Activated naive CD8-positive, alpha-beta T cell treated with anti-CD3 and anti-CD28 coated beads for 36 hours (primary cell): ENCODE measurements at places on chromosomes 3 and 15. TPM values are rescaled to one million over a fixed set of nuclear protein-coding genes. Genes with fewer than 3 reads are reported as not detected.

The LMOD3 gene
- total RNA-seq, result not detected

The LRRN1 gene
- total RNA-seq, result 3.3 TPM

The HCLS1 gene
- total RNA-seq, result 193 TPM

The PTPN23 gene
- total RNA-seq, result 25.9 TPM

The TMEM212 gene
- not detected for total RNA-seq

The SLC25A26 gene
- 24.4 TPM for total RNA-seq

The CATSPER2 gene
- 1.7 TPM for total RNA-seq

The CASR gene
- not detected for total RNA-seq

The CHRNB4 gene
- total RNA-seq, result not detected

The PTH1R gene
- total RNA-seq, result not detected

The AADACL2 gene
- not detected for total RNA-seq

The MCF2L2 gene
- 1.9 TPM for total RNA-seq

The THUMPD3 gene
- total RNA-seq, result 62.5 TPM

The CILP gene
- total RNA-seq, result not detected

The PLA2G4D gene
- not detected for total RNA-seq

The AEN gene
- 81.8 TPM for total RNA-seq

The CELSR3 gene
- 18.2 TPM for total RNA-seq

The SYNM gene
- total RNA-seq, result 0.14 TPM

The SENP7 gene
- total RNA-seq, result 10.1 TPM

The ENTPD3 gene
- not detected for total RNA-seq

The PIGZ gene
- total RNA-seq, result 0.38 TPM

The FAM227B gene
- total RNA-seq, result 4.1 TPM

The SCN11A gene
- total RNA-seq, result 0.12 TPM

The CHST14 gene
- 5.7 TPM for total RNA-seq

The EFCC1 gene
- 0.45 TPM for total RNA-seq

The CGNL1 gene
- total RNA-seq, result not detected

The MED12L gene
- 2.1 TPM for total RNA-seq

The ANKRD63 gene
- total RNA-seq, result not detected

The TMEM108 gene
- total RNA-seq, result not detected

The STRIT1 gene
- total RNA-seq, result not detected

The ITIH1 gene
- not detected for total RNA-seq

The PLOD2 gene
- 1.2 TPM for total RNA-seq

The OCA2 gene
- total RNA-seq, result not detected

The FRMD5 gene
- 0.56 TPM for total RNA-seq

The LRRIQ4 gene
- 0.18 TPM for total RNA-seq

The SYNPR gene
- total RNA-seq, result not detected

The CCR3 gene
- not detected for total RNA-seq
